ENCODE measurements at places on chromosomes 5 and 9. TPM values are rescaled to one million over a fixed set of nuclear protein-coding genes. Genes with fewer than 3 reads are reported as not detected.

The GABRG2 gene
- not detected for total RNA-seq

The C6 gene
- total RNA-seq: not detected

The TBC1D9B gene
- total RNA-seq: 47.8 TPM

The RBM18 gene
- 5.5 TPM for total RNA-seq

The SMC2 gene
- 18.9 TPM for total RNA-seq
